ENCODE measurements at places on chromosomes 11 and 22. TPM values are rescaled to one million over a fixed set of nuclear protein-coding genes. Genes with fewer than 3 reads are reported as not detected.

The PGA5 gene
- total RNA-seq = 11.7 TPM

The EXPH5 gene
- total RNA-seq = 1.0 TPM

The LYVE1 gene
- total RNA-seq = 110 TPM

The LMO2 gene
- total RNA-seq = 18.5 TPM

The USH1C gene
- total RNA-seq = 0.75 TPM

The CYB5R2 gene
- total RNA-seq = 6.6 TPM

The OR2AG2 gene
- total RNA-seq = not detected

The CHKB gene
- 80.3 TPM for total RNA-seq

The RNF121 gene
- 15.2 TPM for total RNA-seq

The MOGAT2 gene
- not detected for total RNA-seq

The ACER3 gene
- total RNA-seq = 30.5 TPM

The PDGFD gene
- 38.4 TPM for total RNA-seq

The CCDC116 gene
- total RNA-seq = not detected
